T-helper 17 cell (primary cell): ENCODE measurements at places on chromosomes 13 and 19. TPM values are rescaled to one million over a fixed set of nuclear protein-coding genes. Genes with fewer than 3 reads are reported as not detected.

The FAAP24 gene
- total RNA-seq: 2.1 TPM

The RUBCNL gene
- total RNA-seq: 0.13 TPM

The IQCN gene
- 16.5 TPM for total RNA-seq

The SPACA4 gene
- total RNA-seq: not detected

The POMP gene
- total RNA-seq: 22.9 TPM

The TNNT1 gene
- total RNA-seq: not detected
